ENCODE measurements at places on chromosomes 7 and 10. TPM values are rescaled to one million over a fixed set of nuclear protein-coding genes. Genes with fewer than 3 reads are reported as not detected.

The CCSER2 gene
- total RNA-seq, result 12.4 TPM

The MMP21 gene
- 0.03 TPM for total RNA-seq

The FAM131B gene
- 0.28 TPM for total RNA-seq

The CCNJ gene
- 6.1 TPM for total RNA-seq

The RPEL1 gene
- 0.07 TPM for total RNA-seq

The NPY4R2 gene
- total RNA-seq, result 26.5 TPM

The SPDYE1 gene
- not detected for total RNA-seq

The TAS2R41 gene
- not detected for total RNA-seq

The INMT gene
- 0.03 TPM for total RNA-seq
